ENCODE measurements at places on chromosomes 13 and 19.

- peak; percentile 97 for DNase-seq
These were observed 173.6 kb downstream of the NUFIP1 start for GRCh38 chr13:44815623-44816022.

DNA sequence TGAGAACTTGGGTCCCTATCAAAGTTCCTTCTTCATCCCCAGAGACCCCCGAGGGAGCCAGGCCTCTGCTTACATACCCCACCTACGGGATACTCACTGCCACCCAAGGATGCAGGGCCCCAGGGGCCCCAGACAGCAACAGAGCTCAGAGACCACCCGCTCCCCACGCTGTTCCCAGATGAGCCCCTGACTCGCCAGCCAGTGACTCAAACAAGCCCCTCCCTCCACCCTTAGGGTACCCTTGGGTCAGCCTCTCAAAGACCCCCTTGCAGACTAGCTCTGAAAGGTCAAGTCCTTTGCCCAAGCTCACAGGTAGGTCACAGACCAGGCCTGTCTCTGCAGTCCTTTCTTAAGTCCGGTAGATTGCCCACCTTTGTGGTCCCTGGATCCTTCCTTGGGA lies 45.7 kb downstream of the CD320 start:
- no peak for DNase-seq

GRCh38 chr13:96002322-96003131 lies 50.7 kb downstream of the UGGT2 start:
- DNase-seq = no peak

- DNase-seq = peak; percentile 87
These were observed 1.9 kb downstream of the GNG8 start for GRCh38 chr19:46634045-46634655.

GRCh38 chr13:50463719-50464118 lies 379.8 kb downstream of the DLEU7 start:
- peak; percentile 7 for DNase-seq

DNA sequence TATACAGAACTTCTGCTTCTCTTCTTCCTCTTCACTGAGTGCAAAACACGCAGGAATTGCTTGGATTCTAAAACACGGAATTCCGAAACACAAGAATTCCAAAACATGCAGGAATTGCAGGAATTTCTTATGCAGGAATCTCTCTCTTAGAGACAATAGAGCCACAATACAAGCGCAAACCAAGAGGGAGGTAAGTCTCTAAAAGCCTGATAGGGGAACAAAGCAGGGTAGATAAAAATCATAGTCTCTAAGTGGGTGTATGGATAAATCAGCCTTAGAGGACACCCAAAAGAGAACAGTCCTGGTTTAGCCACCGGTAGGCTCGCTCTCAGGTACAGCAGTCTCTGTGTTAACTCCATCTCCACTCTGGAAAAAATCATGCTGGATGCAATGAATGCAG lies 112.9 kb downstream of the LHFPL6 start:
- no peak for DNase-seq

- no peak for DNase-seq
These were observed 23.7 kb downstream of the LYPD3 start for GRCh38 chr19:43441716-43442115.

DNA sequence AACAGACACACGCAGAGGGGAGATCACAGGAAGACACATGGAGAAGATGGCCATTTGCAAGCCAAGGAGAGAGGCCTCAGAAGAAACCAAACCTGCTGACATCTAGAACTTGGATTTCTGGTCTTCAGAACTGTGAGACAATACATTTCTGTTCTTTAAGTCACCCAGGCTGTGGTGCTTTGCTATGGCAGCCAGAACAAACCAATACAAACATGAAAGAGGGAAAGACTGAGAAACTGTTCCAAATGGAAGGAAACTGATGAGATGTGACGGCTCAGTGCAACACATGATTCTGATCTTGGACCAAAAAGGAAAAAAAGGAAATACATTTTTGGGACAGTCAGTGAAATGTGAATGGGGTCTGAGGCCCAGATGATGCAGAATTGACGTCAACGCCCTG lies 30.2 kb upstream of the SACS start:
- no peak for DNase-seq

DNA sequence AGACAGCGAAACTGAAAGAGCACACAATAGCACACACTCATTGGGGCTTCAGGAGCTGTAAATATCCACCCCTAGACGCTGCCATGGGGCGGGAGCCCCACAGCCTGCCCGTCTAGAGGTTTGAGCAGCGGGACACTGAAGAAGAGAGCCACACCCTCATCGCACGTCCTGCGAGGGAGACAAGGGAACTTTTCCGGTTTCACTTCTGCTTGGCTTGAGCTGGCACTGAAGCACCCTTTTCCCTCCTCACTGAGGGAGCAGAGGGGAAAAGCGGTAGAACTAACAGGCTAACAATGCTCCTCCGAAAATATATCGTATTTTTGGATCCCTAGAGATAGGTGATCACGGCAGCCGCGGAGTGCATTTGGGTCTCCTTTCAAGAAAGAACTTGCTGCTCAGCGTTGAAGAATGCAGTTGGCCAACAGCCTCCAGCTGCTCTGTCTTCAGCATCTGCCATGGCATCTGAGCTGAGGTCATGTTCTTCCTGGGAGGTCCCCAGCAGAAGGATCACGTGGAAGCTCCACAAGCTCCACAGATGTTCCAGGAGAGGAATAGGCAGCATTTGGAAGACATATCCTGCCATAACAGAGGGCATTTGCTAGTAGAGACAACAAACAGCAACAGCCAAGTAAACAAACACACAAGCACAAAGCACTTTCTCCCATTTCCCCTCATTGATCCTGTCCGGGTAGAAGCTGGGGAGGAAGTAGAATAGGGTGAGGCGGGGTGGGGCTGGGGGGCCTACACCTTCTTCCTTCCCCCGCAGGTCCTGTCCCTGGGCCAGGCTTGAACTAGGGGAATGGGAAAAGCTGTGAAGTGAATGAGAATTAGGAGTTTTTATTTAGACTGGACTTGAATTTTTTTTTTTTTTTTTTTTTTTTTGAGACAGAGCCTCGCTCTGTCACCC lies 44.8 kb upstream of the ALOX5AP start:
- peak; percentile 96 for DNase-seq

GRCh38 chr13:94176561-94176960 lies 302.9 kb downstream of the DCT start:
- no peak for DNase-seq
